Thymus (tissue), 14 donors: ENCODE measurements at places on chromosomes 3 and 15. TPM values are rescaled to one million over a fixed set of nuclear protein-coding genes. Genes with fewer than 3 reads are reported as not detected.
A peak's percentile ranks its signal among the peaks of the same experiment; 100 is the strongest.

GRCh38 chr3:65963787-65964677, 74.7 kb downstream of the MAGI1 start:
- no peaks in the 10 kb centered on the region for H3K4me1 ChIP-seq
- H3K27ac ChIP-seq: no peak overlapping the region
- no peaks in the 10 kb centered on the region for H3K27me3 ChIP-seq
- H3K4me3 ChIP-seq: no peak overlapping the region

- no peak overlapping the region for H3K27ac ChIP-seq
- no peaks in the 10 kb centered on the region for H3K36me3 ChIP-seq
- DNase-seq: no peak
- H3K4me1 ChIP-seq: peaks cover 8% of the 10 kb centered on the region
- no peak overlapping the region for H3K4me3 ChIP-seq
- H3K27me3 ChIP-seq: no peaks in the 10 kb centered on the region
Observed at GRCh38 chr15:92421976-92422375, 28.3 kb downstream of the ST8SIA2 start.

Gene KCNMB3
- total RNA-seq: 0.80 TPM

- H3K36me3 ChIP-seq: peaks cover 29% of the 10 kb centered on the region
- H3K4me3 ChIP-seq: no peak overlapping the region
- no peaks in the 10 kb centered on the region for H3K27me3 ChIP-seq
Observed at GRCh38 chr15:90611157-90611556, 81.4 kb downstream of the CRTC3 start.

- no peaks in the 10 kb centered on the region for H3K27me3 ChIP-seq
- H3K36me3 ChIP-seq: no peaks in the 10 kb centered on the region
- DNase-seq: no peak
- no peak overlapping the region for H3K27ac ChIP-seq
Observed at GRCh38 chr3:18288243-18288642, 136.9 kb downstream of the SATB1 start.

GRCh38 chr3:102182162-102182561, 252.7 kb upstream of the ZPLD1 start:
- H3K27ac ChIP-seq: no peak overlapping the region
- H3K36me3 ChIP-seq: no peaks in the 10 kb centered on the region
- no peaks in the 10 kb centered on the region for H3K27me3 ChIP-seq
- no peaks in the 10 kb centered on the region for H3K4me1 ChIP-seq

DNA sequence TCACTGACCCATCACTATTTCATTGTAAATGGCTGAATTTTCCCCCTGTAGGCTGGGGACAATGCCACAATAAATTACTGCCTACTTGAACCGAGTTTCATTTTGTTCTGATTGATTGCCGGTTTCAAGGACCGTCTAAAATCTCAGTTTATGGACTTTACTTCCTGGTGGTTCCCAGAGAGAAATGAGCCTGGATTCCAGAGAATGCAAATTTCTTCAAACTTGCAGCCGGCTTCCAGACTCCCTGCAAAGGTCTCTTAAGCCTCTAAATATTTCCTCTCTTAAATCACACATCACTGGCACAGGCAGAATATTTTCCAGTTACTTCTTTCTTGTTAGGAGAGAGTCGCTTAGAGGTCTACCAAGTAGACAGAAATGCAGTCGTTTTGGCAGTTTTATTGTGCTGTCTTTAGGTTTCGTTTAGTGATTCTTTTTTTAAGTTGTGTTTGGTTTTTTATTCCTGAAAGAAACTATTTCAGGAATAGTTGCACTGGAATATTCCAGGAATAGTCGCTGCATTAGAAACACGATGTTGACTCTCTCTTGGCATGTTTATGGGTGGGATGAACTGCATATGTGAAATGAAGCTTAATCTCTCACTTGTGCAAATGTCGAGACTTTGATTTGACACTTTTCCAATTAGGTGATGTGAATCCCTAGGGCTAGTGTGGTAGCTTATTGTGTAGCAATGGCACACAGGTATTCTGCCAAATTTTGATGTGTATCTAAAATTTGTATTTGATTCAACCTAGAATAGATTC, 284.1 kb upstream of the NR2E3 start:
- no peaks in the 10 kb centered on the region for H3K27me3 ChIP-seq
- no peaks in the 10 kb centered on the region for H3K4me1 ChIP-seq
- H3K27ac ChIP-seq: no peak overlapping the region
- DNase-seq: no peak
- H3K36me3 ChIP-seq: no peaks in the 10 kb centered on the region

DNA sequence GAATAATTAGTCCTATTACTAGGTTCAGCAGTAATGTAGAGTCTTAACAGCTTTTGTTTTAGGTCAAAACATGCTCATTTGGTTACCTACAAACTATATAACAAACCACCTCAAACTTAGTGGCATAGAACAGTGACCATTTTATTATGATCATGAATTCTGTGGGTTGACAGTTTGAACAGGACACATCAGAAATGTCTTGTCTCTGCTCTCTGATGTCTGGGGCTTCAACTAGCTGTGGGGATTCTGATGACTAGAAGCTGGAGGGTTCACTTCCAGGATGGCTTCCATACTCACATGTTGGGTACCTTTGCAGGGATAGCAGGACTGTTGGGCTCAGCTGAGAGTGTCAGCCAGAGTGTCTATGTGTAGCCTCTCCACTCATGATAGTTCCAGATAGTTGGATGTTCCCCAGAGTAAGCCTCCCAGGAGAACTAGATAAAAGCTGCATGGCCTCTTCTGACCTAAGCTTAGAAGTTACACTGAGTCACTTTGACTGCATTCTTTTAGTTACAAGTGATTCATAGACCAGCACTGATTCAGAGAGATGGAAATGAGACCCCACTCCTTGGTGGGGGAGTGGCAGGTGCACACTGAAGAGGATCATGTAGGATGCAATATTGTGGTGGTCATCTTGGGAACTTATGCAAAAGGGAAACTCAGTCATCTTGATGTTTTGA, 32.6 kb downstream of the PLCL2 start:
- no peak overlapping the region for H3K27ac ChIP-seq
- H3K4me1 ChIP-seq: no peaks in the 10 kb centered on the region
- DNase-seq: no peak
- H3K4me3 ChIP-seq: no peak overlapping the region

DNA sequence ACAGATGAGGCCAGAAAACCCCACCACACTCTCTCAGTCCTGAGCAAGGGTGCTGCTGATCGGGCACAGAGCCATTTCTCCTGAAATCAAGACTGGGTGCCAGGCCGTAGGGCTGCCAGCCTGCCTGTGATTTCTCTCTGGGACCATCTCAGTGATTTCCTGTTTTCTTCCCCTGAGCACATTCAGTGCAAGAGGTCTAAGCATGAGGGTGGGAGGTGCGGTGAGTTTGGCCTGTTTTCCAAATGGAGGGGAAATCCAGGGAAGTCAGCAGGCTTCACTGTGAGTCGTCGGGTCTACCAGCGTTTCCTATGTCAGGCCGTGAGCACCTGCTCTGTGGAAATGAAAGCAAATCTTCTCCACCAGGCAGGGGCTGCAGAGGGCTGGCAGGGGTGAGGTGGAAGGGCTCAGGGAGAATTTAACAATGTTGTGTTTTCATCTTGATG, 82.3 kb downstream of the ST6GAL1 start:
- peak; percentile 57 for DNase-seq
- H3K27me3 ChIP-seq: no peaks in the 10 kb centered on the region
- peak overlapping the region; percentile 81 for H3K27ac ChIP-seq
- H3K36me3 ChIP-seq: no peaks in the 10 kb centered on the region
